Smooth muscle cell of the umbilical artery (primary cell): ENCODE measurements at places on chromosomes 7 and 10. TPM values are rescaled to one million over a fixed set of nuclear protein-coding genes. Genes with fewer than 3 reads are reported as not detected.

The OPALIN gene
- total RNA-seq: not detected in 2 replicates

The ZNF777 gene
- total RNA-seq: 3.9 and 8.7 TPM in 2 replicates

The FAM237B gene
- total RNA-seq: 0.05 TPM in 1 of 2 replicates, not detected in the other

The MOGAT3 gene
- not detected in 2 replicates for total RNA-seq

The PCLO gene
- 0.59 and 3.0 TPM in 2 replicates for total RNA-seq

The ZPBP gene
- not detected in 2 replicates for total RNA-seq

The SPDYE6 gene
- total RNA-seq: not detected in 2 replicates

The MLXIPL gene
- total RNA-seq: not detected in 2 replicates

The LRRD1 gene
- 0.28 and 0.30 TPM in 2 replicates for total RNA-seq

The SLC16A9 gene
- total RNA-seq: 1.2 and 5.4 TPM in 2 replicates
